GM20000 (cell line): ENCODE measurements at places on chromosomes 11 and 22.

DNA sequence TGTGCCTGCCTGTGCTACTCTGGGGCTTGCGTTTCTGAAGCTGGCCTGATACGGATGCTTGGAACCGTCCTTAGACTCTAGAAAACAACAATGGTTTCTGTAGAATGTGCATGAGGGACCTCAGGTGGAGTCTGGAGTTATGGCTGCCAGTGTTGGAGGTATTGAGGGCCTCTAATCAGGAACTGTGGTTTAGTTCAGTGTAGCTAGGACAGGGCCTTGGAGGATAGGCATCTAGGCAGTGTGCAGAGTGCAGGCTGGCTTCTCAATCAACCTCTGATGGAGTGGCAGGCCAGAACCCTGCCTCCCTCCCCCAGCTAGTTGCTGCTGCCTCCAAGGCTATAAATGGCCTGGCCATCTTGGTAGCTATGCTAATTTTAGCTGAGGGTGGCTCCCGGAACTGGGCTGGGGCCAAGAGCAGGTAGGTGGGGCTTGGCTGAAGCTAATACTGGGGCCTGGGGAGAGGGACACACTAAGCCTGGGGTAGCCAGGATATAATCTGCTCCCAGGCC lies 4.0 kb downstream of the STIM1 start:
- DNase-seq = peak; percentile 73

- DNase-seq = no peak
Observed at GRCh38 chr22:41057076-41057475, 35.3 kb upstream of the EP300 start.

GRCh38 chr22:42074132-42074811 lies at the start of gene PHETA2:
PHETA2 (plus strand) TSS chr22:42074248; CDS start chr22:42077294, 3,046 bp downstream.
- DNase-seq = peak; percentile 68

- no peak for DNase-seq
Observed at GRCh38 chr22:35524966-35525686, 15.5 kb upstream of the RASD2 start.

DNA sequence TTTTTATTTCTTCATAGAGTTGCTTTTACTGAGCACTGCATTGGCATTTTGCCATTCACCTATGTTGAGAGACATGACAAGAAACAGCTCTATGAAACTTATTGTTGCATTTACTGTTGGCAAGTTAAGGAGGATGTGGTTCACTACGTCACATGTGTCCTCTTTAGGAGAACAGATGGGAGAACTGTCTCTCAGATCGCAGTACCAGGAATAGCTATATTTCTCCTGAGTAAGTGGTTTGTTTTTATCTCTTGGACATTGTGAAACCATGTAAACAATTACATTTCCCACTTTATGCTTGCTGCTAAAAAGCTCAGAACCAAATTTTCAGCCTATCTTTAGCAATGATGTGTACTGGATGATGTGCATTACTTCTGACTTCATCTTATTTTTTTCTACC lies 34.8 kb upstream of the PSMA1 start:
- no peak for DNase-seq

- DNase-seq = peak; percentile 27
Observed at GRCh38 chr11:86672007-86672621, at the start of gene ME3. ME3 (minus strand) TSS chr11:86672616.

DNA sequence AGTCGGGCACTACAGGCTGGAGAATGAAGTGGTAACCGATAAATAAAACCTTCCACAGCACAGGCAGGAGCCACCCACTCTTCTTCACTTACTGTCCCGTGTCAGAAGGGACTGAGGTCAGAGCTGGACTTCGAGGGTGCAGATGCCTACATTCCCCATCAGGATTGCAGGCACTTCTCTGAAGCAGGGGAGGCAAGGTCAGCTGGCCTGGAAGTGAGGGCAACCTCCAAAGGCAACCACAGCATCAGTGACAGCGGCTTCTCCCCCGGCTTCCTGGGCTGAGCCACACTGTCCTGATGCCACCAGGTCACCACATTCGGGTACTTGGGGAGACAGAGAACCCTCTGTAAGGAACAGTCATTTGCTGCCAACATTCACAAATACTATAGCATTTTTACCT lies 22.7 kb downstream of the TCIRG1 start:
- DNase-seq = no peak

GRCh38 chr11:108914211-108914610 lies 249.3 kb downstream of the DDX10 start:
- no peak for DNase-seq

- DNase-seq = no peak
Observed at GRCh38 chr11:133202816-133203215, 329.5 kb downstream of the OPCML start.

DNA sequence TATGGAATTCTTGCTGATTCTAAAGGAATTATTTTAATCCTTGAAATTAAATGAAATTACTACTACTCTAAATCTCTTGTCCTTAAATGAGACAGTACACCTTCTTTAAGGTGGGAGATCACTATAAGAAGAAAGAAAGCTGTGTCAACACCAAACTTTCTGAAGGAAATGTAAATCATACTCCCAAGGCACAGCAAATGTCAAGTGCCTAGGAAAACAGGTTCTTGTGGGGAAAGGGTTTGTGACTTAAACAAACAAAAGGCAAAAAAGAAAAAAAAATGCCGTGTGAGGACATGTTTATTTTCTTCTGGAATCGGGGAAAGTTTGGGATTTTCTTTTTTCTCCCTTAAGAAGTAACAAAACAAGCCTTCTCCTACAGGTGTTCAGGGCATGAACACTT lies 745.1 kb downstream of the DLG2 start:
- no peak for DNase-seq

DNA sequence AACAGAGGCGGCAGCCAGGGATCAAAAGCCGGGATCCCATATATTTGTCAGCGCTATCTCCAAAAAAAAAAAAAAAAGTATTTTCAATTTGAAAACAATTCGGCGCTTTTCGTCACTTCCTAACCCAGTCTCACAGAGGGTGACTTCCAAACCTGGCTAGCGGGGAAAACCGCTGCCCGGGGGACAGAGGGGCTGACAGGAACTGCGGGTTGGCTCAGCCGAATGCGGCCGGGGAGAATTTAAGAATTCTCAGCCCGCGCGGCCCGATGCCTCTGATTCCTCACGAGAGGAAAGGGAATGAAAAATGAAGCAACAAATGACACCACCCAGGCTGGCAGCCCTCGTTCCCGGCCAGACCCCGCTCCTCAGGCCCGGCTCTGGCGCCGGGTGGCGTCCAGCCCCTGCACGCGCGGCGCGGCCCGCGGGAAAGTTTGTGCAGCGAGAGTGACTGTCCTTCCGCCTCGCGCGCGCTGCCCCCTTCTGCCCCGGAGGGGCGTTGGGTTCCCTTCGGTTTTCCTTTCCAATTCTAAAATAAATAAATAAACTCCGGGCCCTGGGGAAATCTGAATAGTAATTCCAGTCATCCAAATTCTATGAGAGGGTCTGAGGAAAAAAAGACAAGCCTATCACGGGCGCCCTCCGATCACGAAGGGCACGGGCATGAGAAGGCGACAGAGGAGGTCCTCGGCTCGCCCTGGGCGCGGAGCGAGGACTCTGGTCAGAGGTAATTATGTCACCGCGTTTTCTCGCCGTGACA lies 4.8 kb upstream of the PAX6 start:
- DNase-seq = peak; percentile 46

DNA sequence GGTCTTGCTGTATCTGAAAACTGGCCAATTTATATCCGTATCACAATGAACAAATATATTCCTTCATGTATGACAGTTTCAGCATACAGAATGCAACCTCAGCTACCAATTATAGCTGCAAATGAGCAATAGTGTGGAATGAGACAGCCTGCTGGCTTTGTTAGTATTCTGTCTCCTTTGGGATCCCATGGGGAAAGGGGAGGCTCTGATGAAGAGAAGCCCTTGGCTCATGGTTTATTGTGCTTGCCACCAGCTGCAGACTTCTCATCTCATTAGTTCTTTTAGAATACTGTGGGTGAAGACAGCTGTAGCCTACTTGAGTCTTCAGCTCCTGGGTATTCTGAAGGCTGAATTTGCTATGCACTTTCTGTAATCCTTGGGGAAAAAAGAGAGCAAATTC lies 42.4 kb downstream of the PITPNB start:
- no peak for DNase-seq

DNA sequence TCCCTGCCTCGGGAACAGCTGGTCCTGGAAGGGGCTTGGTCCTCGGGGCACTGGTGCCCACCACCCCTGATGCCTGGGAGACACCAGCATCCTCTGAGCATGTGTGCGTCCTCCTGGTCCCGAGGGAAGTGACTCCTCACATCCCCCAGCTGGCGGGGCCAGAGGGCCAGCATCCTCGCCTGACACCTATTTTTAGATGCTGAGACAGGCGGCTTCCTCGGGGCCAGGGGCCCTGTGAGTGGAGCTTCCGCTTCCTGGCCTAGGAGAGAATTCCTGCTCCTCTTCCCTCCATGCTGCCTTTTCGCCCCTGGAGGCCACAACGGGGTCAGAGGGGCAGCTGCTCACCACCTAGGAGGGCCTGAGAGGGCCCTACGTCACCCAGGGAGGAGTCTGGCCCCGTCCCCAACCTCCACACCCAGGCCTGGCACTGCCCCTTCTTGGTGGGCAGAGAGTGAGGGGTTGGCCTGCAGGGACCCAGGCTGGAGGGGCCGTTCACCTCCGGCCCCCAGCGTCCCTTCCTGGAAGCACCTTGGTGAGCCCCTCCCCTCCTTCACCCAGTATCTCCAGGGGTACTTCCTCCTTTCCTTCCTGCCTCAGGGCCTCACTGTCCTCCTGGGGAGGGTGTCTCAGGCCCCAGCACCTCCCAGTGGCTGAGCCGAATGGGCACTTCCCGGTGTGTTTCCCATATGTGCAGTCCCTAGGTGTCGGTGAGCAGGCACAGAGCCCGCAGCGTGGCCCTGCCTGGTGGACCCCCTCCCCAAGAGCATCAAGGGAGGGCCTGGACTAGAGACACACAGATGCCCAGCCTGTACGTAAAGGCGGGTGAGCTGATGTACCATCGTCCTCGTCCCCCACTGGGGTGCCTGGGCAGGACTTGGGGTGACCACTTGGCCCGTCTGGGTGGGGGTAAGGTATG lies 6.1 kb downstream of the CD81 start:
- no peak for DNase-seq
